ENCODE measurements at places on chromosomes 4 and X.
A peak's percentile ranks its signal among the peaks of the same experiment; 100 is the strongest.

DNA sequence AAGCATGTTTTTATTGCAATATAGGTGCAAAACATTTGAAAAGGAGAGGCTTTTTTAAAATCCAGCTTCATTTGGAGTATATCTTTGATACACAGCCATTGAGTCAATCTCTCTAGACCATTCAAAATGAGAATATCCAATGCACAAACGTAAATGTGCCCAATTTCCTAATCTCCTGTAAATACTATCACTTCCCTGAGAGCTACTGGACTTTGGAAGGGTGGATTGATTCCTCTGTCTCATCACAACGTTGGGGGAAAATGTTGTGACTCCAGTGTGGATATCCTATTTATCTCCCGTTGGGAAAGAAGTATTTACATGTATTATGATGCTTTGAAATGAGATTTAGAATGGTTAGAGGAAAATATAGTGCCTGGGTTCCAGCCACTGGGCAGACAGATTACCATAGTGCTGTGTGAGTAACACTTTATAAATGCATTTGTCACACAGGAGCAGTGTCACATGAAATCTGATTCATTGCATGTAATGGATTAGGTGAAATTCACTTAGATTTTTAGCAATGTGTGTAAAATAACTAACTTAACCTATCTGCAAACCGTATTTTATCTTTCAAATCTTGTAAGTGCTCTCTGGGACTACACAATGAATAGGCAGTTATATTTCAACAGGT is 64.4 kb upstream of the VCX3A start:
- DNase-seq = no peak

GRCh38 chrX:118682258-118683014 is 45.0 kb upstream of the IL13RA1 start:
- DNase-seq = no peak

DNA sequence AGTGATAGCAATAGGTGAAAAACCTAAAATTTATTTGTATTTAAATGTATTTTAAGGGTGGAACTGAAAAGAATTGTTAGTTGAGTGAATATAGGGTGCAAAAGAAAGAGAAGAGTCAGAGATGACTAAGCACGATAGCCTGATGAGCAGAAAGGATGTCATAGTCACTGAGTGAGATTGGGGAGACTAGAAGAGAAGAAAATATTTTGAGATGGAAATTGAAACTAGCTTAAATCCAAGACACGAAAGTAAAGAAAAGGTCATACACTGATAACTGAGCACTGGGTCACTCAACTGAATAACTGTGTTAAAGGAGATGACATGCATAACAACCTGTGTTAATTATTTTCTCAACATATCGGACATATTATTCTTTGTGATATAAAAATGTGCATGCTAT is 55.5 kb downstream of the SPANXN4 start:
- no peak for DNase-seq

- no peak for DNase-seq
These were observed 50.4 kb upstream of the CCDC160 start for GRCh38 chrX:134186362-134187121.

GRCh38 chrX:46686003-46686645 is 72.8 kb downstream of the SLC9A7 start:
- DNase-seq = no peak

DNA sequence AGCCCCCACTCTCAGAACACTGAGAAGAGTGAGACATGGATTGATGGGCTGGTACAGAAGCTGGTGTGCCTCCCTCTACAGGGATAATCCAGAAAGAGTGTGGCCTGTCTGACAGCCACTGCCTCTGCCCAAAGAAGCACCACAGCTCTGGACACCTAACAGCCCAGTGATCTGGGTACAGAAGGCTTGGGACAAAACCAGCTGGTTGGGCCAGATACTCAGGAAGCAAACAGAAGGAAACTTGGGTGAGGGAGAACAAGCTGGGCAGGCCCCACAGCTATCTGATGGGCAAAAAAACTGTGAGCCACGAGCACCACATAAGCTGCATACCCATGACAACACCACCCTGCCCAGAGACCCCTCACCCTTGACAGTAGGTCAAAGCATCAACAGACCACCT is 46.9 kb downstream of the TMPRSS11F start:
- DNase-seq = no peak

DNA sequence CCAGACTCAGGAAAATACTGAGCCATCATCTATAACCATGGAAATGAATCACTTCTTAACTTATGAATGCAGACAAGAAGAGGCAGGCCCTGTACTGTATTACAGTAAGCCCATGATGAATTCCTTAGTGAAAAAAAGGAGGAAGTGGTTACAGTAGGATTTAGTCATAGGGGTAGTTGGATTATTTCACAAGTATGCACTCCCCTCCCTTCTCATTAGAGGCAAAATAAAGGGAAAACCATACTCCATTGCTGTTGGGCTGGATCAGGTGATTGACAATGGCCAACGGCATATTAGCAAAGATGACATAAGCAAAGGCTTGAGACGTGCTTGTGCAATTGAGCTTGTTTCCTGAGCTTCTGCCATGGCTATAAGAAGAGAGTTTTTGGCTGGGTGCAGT is 181.1 kb upstream of the PRPS2 start:
- DNase-seq = no peak

DNA sequence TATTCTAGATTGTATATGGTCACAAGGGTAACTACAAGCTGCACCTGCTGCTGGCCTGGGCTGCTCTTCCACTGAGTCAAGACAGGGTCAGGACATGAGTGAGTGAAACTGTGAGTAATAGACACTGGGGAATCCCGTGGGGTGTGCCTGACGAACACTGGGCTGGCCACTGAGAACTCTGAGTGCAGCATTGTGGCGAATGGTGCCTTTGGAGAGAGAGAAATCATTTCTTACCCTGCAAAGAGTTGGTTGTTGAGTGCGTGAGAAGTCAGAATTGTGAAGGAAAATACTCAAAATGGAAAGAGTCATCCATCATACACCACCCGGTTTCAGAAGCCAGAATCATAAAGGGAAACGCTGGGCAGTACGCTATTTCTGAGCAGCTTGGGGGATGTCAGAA is 43.1 kb upstream of the LSM6 start:
- peak; percentile 19 for DNase-seq

DNA sequence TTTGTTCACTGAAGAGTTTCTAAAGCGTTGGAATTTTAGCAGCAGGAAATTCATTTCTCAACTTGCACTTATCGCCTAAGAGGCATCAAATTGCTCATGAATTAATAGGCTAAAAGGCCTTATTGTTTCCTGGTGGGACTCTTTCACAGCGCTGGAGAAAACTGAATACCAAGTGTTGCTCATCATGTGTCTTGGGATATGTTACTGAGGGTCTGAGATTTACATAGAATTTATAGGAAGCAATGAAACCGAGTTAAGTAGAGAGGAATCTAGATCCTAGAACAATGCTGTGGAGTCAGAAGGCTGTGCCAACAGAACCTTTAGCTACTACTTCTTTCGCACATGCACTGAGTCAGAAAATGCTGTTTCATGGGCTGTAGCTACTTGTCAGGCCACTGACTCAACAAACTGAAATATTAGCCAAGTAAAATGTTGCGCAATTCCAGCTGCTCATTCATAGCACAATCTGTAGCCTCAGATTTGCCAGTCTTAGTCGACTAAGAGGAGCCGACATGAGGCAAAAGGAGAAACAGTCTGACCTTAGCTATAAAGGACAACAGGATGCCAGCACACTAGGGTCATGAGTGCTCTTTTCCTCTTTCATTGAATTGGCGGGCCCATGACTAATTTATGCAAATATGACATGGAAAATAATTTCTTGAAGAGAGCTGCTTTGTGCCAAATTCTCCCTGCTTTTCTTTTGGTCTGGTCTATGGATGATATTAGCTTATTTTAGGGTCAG is 35.9 kb upstream of the CXCL8 start:
- DNase-seq = no peak

GRCh38 chr4:147367891-147368290 is 113.0 kb upstream of the EDNRA start:
- no peak for DNase-seq

DNA sequence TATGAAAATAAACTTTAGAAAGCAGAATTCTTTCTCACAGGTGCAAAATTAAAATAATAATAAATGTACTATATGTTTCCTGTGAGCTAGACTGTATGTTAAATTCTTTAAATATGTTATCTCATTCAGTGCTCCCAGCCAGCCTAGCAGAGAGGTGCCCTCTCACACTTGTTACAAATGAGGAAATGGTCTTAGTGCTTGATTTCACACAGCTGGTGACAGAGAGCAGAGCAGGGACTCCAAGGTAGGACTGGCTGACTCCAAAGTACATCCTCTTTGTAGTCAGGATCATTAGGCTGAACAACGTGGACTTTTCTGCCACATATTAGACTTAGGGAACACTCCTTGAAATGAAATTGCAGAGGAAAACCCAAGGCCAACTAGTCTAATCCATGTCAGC is 72.0 kb upstream of the HHIP start:
- no peak for DNase-seq

- DNase-seq = no peak
These were observed 57.0 kb downstream of the RTL9 start for GRCh38 chrX:110415440-110416170.

DNA sequence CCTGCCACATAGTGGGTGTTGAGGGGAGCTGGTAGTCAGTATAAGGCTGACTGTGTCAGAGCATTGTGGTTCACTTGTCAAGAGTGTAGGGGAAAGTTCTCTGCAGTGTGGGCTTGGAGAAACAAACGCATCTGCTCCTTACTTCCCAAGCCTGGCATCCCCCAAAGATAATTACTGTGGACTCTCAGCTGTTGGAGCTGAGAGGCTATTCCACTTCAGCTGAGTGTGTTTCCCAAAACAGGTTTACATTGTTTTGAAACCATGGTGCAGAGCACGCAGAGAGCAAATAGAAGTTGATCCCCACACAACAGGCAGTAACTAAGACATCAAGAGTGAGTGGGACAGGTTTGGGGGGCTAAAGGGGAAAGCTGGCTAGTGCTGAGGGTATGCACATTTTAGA is 181.0 kb upstream of the EOLA2 start:
- DNase-seq = no peak

DNA sequence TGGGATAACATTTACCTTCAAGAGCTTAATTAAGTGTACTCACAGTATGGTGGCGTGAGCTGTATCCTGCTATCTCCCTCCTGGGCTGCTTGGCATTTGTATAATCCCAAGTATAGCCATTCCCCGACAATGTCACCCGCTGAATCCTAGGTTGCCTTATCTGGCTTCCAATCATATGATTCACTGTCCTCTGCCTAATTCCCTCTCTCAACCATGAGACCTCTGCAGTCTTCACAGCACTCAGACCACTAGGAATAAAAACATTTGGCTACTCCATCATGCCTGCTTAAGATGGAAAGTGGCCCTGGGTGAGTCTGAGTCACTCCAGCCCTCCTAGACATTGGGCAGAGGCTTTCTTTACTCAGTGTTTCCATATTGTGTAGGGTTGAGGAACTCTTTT is 28.9 kb upstream of the WDFY3 start:
- DNase-seq = no peak

GRCh38 chr4:98210281-98210680 is 50.9 kb upstream of the RAP1GDS1 start:
- DNase-seq = no peak

DNA sequence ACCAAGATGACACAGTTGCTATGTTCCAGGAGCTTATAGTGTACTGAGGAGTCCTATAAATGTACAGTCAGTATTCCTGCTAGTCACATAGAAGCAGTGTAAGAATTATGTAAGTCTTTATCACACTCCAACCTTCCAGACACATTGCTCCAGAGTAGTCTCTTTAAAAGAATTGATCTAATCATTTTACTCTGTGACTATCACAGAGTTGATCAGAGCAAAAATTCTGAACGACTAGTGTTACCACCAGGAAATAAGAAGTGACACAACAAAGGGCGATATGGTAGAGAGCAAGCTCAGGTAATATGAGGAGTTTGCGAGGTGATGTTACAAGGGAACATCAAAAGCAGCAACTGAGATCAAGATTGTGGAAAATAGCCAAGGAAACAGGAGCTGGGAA is 9.0 kb upstream of the HPF1 start:
- no peak for DNase-seq

DNA sequence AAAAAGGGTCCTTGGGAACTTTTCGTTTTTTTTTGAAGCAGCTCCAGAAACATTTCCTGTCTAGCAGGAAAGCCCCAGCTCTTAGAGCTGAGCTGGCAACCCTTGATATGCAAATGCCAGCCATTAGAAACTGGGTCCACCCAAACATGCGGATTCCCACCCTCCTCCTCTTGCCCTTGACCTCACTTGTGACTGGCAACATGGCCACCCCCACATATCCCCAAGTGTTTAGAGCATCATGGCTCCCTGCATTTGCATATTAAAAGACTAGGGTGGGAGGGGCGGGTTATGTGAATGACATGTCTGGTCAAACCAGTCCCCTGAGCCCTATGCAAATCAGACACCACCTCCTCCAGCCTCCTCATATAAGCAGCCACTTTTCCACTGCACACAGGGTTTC is 671.1 kb downstream of the FAT4 start:
- no peak for DNase-seq

GRCh38 chr4:84530454-84530853 is 31.4 kb upstream of the NKX6-1 start:
- no peak for DNase-seq

DNA sequence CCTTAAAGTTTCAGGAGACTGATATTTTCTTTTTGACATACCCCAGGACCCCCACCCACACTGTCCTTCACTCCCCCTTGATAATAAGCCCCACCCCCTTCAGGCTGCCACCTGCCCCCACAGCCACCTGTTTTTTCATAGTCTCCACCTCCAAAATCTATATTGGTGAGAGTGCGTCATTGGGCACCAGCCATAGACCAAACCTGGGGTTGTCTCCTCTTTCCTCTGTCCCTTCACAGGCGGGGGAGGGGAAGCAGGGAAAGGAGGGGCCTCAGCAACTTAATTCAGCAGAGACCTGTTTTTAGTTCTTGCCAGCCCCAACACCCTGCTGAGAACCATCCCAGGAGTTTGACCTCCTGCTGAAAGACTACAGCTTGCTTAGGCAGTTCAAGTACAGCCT is 1.1 kb downstream of the ARHGAP36 start:
- no peak for DNase-seq

DNA sequence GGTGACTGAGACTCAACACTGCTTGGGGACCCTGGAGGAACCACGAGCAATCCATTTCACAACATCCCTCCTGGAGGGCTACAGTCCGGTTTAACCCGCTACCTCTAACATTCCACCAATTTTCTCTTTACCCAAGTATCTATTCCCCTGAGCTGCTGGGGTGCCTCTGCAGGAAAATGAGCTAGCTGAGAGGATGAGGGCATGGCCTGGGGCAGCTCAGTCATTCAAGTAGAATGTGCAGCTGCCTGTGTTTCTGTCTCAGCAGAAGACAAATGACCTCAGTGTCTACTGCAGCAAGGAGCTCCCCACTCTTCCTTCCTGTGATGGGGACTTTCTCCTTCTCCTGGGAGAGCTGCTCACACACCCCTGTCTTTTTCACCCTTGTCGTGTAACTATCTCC is 120.8 kb downstream of the ZNF518B start:
- no peak for DNase-seq

DNA sequence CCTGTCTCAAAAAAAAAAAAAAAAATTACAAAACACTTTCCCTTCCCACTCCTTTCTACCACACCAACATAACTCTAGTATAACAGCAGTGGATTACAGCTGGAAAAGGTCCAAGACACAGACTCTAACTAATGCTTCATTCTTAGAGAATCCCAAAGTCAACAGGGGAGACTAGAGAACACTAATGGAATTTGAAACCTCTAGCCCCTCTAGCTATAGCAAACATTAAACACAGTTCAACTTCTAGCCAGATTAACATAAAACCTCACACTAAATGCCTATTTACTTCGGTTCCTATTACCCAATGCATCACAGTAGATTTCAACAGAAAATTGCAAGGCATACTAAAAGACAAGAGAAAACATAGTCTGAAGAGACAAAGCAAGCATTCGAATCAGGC is 10.5 kb upstream of the DHX15 start:
- DNase-seq = no peak

GRCh38 chrX:105314458-105314857 is 94.0 kb upstream of the TEX13A start:
- DNase-seq = no peak
